Airway epithelial cell (primary cell): ENCODE measurements at places on chromosomes 11 and 22. TPM values are rescaled to one million over a fixed set of nuclear protein-coding genes. Genes with fewer than 3 reads are reported as not detected.

Gene MSANTD4
- total RNA-seq = 11.8 and 21.4 TPM in 2 replicates

Gene OR51T1
- not detected in 2 replicates for total RNA-seq

Gene DGCR8
- 12.4 and 16.1 TPM in 2 replicates for total RNA-seq

Gene LRP4
- 5.5 and 7.5 TPM in 2 replicates for total RNA-seq
